ENCODE measurements at places on chromosomes 13 and 19.

DNA sequence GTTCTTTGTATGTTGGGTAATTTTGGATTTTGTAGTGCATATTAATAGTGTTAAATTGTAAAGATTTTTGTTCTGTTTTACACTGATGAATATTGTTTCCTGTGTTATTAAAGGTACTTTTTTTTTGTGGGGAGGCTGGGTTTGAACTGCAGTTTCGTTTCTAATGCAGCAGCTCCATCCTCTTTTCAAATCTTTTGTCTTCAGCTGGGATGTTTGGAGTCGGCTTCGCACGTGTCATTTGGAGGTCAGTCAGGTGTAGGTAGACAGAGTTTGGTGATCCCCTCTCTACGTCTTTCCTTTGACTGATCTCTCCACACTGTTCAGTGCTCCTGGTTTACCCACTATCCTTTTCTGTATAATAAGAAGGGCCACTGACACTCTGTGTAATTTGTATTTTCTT, 30.3 kb downstream of the TDRD3 start:
- no peak for DNase-seq

DNA sequence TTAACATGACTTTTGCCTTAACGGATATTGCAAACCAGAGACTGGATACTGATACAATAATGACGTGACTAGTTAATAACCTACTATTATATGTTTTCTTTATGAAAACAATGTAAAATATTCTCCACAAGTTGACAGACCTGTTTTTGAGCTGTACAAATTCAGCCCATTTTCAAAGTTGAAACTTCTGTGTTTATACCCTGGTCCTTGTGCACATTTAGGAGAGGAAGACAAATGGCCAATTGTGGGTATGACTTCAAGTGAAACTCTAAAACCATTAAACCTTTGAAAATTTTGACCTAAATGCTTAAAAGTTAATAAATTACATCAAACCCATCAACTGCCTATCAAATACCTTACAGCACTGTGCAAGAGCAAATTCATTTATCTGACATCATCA, 8.9 kb downstream of the SPRY2 start:
- DNase-seq, result no peak

GRCh38 chr19:28605501-28606268, 607.3 kb downstream of the UQCRFS1 start:
- DNase-seq, result no peak

DNA sequence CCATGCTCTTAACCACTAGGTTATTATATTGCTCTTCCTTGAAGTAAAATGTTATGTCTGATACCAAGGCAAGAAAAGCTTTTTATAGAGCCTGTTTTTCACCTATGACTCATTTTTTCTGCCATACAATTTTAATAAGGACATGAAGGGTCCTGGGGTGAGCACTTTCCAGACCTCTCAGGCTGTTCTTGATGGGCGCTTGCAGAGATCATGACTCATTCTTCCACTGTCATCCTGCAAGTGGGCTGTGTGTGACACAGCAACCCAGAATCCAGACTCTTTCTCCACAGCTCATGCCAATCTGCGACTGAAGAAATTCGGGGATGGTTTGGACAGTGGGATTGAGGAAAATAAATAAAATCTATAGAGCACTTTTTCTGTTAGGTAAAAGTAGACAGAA, 506.7 kb upstream of the NBEA start:
- DNase-seq, result peak; percentile 52

GRCh38 chr19:45130888-45131615, 29.7 kb downstream of the NKPD1 start:
- peak; percentile 58 for DNase-seq
